ENCODE measurements at places on chromosomes 4 and X. TPM values are rescaled to one million over a fixed set of nuclear protein-coding genes. Genes with fewer than 3 reads are reported as not detected.

ING2 gene
- total RNA-seq: 16.1 TPM

PLA2G12A gene
- total RNA-seq: 45.0 TPM

TLR6 gene
- 0.73 TPM for total RNA-seq

DNA sequence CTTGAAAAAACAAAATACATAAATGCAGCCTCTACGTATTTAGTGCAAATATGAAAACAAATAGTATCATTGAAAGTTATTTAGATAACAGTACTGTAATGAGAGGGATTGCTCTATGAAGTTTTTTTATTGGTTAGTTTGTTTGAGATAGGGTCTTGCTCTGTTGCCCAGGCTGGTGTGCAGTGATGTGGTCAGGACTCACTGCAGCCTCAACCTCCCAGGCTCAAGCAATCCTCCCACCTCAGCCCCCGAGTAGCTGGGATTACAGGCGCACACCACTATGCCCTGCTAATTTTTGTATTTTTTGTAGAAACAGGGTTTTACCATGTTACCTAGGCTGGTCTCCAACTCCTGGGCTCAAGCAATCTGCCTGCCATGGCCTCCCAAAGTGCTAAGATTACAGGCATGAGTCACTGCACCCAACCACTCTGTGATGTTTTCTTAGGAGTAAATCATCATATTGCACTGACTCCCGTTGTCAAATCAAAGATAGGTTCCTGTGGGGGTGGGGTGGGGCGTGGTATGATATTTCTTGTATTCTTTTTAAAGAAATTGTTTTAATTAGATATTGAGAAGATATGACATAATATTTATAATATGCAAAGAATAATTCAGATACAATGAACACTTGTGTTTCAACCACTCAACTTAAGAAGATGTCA lies 75.8 kb downstream of the ATG4A start:
- peak; percentile 44 for DNase-seq

DNA sequence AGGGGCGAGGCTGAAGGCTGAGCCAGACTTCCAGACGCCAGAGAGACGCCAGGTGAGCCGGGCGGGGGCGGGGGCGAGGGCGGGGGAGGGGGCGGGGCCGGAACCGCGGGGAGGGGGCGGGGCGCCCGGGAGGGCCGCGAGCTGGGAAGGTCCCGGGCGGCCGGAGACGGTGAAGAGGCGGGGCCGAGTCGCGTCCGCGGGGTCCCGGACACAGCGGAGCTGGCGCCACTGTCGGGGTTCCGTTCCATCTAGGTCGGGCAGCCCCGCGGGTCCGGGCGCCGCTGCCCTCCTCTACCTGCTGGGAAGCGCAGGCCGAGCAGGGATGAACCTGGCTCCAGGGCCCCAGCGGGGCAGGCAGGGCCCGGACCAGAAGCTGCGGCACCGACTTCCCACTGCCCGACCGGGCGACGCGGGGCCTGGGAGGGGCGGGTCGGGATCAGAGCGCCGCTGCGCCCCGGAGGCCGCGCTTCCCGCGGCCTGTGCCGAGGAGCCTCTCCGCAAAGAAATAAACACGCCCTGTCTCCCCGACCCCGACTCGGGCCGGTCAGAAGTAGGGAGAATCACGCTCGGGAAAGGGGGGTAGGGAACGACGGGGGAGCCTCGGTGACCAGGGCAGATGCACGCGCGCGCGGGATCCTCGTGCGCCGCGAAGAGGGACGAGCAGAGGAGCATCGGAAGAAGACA lies 10.6 kb downstream of the HMX1 start:
- no peak for DNase-seq

DNA sequence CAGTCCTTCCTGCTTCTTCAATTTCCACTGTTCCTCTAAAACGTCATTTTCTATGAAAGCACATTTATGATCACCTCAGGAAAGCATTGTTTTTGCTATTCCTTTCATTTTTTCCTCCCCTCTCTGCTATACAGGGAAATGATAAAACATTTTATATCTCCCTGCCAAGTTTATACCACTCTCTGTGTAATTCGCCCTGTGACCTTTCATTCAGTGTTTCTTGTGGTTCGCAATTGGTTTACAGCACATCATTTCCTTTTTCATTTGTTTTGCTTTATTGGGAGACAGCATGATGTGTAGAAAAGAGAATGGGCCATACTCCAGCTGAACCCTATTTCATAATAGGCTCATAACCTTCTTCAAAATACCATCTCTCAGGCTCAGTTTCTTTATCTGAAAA lies 99.9 kb upstream of the RAPGEF2 start:
- DNase-seq: no peak

DNA sequence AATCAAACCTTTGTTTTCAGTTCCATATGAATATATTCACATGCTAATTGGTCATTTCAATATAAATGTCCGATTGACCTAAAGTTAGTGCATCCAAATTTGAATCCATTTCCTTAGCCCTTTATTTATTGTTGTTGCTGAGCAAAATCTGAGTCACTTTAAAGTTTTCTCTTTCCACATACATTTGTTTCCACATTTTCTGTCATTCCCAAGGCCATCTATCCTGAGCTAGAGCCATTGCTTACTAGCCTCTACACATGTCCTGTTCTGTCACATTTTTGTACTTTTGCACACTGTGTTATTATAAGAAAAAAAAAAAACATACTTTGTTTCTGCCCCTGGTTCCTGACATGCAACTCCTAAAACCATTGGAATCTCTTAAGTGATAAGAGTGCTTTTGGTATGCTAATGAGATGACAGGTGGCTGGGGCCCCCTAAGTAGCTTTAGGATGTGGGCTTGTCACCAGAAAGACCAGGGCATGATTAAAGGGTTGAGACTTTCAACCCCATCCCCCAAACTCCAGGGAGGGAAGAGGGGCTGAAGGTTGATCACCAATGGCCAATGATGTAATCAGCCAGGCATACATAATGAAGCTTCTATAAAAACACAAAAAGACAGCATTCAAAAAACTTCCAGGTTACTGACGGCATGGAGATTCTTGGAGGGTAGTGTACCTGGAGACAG lies 353.3 kb upstream of the MAGEB16 start:
- DNase-seq: no peak

- DNase-seq: peak; percentile 0
Observed at GRCh38 chr4:56465599-56466295, 1.7 kb upstream of the SRP72 start.

DNA sequence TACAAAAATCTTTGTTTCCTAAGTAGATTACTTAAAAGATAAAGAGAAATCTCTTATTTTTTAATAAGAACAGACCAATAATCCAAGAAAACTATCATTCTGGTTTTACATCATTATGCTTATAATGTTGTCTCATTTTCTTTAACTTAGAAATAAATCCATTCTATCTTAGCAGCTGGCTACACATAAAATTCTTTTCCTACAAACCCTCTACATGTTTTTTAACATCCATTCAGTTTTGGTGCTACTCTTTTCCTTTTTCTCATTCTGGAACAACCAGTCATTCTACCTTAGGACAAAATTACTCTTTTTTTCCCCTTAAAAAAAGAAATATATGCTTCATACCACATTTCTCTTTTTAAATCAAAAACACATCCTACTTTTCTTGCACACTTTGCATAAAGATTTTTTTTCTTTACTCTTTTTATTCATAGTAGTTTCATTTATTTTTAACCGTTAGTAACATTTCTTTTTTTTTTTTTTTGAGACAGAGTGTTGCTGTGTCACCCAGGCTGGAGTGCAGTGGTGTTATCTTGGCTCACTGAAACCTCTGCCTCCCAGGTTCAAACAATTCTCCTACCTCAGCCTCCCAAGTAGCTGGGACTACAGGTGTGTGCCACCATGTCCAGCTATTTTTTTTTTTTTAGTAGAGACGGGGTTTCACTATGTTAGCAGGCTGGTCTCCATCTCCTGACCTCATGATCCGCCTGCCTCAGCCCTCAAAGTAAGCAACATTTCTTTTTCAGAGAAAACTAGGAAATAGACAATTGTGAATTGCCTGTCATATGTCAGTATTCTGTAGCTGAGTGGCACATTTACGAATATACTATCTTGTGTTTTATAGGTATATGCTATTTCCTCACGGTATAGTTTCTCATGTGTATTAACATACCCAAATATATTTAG lies 562.8 kb downstream of the ADGRL3 start:
- DNase-seq: no peak

GRCh38 chr4:154332681-154333421 lies 158.7 kb downstream of the DCHS2 start:
- DNase-seq: no peak

- no peak for DNase-seq
Observed at GRCh38 chr4:144575181-144575580, 70.8 kb upstream of the HHIP start.

GRCh38 chr4:140969296-140969695 lies 164.0 kb downstream of the RNF150 start:
- DNase-seq: no peak

Data from Calu3 (cell line).